ENCODE measurements at places on chromosomes 11 and 22. TPM values are rescaled to one million over a fixed set of nuclear protein-coding genes. Genes with fewer than 3 reads are reported as not detected.

The TP53AIP1 gene
- not detected for total RNA-seq

The RCN1 gene
- 192 TPM for total RNA-seq

GRCh38 chr11:9357041-9357440 is 27.4 kb upstream of the IPO7 start:
- no peak for DNase-seq

DNA sequence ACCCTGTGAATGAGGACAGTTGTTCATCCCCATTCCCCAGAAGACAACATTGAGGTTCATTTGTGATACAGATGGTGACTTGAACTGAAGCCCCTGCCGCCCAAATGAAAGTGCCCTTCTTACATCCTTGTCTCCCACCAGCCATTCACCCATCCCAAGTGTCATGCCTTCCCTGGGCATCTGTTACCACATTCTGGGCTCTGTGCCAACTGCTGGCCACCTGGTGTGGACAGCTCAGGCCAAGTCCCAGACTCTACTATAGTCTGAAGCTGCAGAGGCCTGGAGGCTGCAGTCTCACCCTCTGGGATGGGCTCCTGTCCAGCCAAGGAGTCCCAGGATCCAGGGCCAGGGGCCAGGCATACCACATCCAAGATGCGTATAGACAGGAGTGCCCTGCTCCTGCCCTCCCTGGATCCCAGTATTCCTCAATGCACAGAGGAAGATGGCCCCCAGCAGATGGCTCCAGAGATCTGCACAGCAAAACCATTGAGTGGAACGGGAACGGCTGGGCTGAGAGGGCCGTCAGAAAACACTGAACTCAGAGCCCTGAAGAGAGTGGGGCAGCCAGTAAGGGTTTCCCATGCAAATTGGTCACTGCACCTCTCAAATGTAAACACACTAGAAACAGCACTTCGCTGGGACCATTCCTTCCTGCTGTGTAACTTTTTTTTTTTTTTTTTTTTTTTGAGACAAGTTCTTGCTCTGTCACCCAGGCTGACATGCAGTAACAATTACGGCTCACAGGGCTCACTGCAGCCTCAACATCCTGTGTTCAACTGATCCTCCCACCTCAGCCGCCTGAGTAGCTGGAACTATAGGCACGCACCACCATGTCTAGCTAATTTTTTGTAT is 22.8 kb downstream of the ARRB1 start:
- peak; percentile 96 for DNase-seq

- DNase-seq, result no peak
Observed at GRCh38 chr11:37558619-37559210, 960.7 kb upstream of the RAG2 start.

DNA sequence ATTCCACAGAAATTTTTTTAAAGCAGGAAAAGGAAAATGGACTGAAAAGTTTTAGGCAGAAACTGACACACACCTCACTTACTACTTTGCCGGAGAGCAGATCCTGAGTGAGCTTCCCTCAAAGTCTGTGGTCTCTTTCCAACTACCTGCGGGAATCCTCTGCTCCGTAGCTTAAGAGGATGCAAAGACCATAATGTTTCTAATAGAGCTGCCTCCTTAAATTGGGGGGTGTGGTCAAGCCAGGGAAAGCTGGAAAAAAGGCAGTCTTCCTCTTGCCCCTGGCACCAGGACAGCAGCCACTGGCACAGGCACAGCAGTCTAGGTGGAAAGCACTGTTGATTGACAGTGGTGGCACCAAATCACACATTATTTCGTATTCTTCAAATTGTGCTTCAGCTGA is at the start of gene ETS1:
TSS of gene ETS1 (minus strand) at position 144 of the 400 bp plus-strand sequence. CDS start 14,428 bp downstream, outside the sequence.
- peak; percentile 41 for DNase-seq

GRCh38 chr11:2270322-2271076 is at the start of gene ASCL2:
Gene ASCL2, minus strand, starts transcription at chr11:2270588. Its CDS starts 256 bp downstream, at chr11:2270332.
- DNase-seq, result no peak

DNA sequence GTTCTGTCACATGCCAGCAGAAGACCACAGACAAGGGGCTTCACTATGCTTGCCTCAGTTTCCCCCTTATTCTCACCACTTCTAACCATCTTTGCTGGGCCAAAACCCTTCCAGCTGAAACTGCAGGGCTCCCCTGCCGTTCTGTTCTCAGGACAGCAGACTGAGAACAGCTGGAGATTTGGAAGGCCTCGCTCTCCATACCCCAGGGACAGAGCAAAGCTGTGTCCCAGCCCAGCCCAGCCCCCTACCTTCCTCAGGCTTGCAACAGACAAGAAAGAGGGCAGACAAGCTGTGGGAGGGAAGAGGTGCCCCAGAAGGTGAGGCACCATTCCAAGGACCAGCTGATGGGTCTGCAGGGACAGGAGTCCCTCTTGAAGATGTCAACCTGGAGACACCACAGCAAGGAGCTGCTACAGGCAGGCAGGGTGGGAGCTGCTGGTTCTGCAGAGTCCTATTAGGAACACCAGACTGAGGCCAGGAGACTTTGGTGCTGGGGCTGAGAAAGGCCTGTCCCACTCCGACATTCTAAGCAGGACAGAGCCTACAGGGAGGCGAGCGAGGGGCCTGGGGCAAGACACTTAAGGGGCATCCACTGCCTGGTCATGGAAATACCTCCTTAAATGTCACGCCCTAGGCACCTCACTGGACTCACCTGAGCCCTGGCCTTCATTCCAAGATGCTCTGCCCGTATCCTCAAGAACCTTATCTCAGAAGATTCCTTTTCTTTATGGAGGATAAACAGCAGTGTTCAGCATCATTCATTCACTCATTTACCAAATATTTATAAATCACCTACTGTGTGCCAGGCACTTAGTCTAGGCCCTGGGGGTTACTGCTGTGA is 6.9 kb downstream of the SCN2B start:
- DNase-seq, result no peak

DNA sequence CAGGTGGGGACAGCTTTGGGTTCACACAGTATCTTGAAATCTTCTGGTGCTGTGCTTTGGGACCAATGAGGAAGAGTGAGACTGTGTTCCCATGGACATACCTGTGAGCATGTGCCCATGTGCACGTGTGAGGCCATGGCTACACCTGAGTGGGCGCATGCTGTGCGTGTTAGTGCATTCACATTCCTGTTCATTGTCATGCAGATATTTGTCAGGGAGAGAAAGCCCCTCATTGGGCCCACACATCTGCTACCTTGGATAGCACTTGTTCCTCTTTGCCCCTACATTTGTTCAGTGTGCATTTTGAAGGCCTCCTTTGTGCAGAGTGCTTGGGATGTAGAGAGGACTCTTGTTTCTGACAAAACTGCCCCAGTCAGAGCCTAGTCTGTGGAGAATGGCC is 154.3 kb upstream of the E2F8 start:
- DNase-seq, result no peak

- no peak for DNase-seq
Observed at GRCh38 chr22:22938672-22939587, 51.3 kb downstream of the IGLL5 start.

DNA sequence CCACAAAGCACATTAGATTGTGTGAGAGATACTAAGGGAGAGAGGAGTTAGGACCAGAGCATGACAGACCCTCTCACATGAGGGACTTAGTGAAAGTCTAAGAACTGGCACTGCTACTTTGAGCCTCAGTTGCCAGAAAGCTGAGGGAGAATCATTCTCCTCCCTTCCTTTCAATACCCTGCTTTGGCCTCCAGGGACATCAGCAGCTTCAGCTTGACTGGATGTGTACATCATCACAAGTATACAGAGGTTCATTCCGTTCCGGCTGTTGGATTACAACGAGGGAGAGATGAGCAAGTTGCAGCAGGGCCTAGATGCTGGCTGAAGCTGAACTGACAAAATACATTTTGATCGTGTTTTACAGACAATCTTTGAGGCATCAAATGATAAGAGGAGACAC is 15.7 kb upstream of the ANO5 start:
- DNase-seq, result no peak
